ENCODE measurements at places on chromosomes 6 and 20.
A peak's percentile ranks its signal among the peaks of the same experiment; 100 is the strongest.

DNA sequence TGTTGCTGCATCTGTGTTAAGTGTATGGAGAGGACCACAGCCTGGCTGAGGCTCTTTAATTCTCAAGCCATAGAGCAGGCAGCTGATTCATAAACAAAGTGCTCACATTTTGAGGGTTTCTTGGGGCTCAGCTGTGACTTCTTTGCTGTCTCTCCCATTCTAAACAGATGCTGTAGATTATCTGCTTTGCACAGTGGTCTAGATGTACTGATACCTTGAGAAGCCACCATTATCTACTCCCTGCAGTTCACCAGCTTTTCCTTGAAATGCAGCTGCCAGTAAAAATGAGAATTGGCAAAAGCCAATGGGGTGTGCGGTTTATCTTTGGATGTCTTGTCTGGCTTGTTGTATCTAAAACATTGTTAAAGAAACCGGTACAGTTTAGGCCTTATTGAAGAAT lies 5.2 kb upstream of the CNR1 start:
- no peak for DNase-seq

DNA sequence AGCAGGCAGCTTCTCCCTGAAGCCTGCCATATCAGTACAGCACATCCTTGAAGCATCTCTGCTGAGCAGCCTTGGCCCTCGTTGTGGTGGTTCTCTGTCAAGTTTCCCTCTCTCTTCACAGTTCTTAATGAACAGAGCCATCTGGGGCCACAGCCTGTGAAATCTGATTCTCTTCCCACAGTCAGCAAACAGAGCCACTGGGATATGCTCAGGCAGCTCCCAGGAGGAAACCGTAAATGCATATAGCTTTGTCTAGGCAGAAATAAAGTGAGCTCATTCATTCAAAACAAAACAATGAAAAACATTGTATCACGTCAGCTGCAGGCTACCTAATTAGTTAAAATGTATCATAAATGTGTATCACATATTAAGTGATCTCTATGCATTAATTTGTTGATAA lies 80.3 kb downstream of the TBC1D7 start:
- DNase-seq, result no peak

DNA sequence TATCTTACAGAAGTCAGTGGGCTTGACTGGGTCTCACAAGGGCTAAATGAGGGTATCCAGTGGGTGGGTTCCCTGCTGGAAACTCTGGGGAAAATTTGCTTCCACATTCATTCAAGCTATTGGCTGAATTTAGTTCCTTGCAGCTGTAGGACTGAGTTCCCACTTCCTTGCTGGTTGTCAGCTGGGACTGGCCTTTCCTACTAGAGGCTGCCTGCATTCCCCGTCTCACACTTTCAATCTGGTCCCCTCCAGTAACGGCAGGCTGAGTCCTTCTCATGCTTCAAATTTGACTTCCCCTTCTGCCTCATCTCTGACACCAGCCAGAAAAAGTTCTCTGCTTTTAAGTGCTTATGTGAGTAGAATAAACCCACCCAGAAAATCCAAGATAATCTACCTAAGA lies 4.4 kb downstream of the CSNK2A1 start:
- no peak for DNase-seq

DNA sequence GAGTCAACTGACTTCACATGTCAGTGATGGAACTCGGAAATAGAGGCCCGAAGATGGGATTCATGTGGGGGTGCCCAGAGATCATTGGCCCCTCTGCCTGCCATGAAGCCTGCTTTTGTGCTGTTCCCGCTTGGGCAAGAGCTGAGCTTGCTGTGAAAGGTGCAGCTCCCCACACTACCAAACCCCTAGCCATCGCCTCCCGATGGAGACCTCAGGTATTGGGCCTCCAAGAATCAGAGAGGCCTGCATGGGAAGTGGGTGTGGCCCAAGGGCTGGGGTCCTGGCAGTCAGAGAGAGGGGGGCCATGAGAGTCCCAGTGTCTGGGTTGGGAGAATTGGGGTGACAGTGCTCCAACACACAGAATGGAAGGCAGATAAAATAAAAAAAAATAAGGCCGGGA lies 160.9 kb downstream of the SOD2 start:
- no peak for DNase-seq

DNA sequence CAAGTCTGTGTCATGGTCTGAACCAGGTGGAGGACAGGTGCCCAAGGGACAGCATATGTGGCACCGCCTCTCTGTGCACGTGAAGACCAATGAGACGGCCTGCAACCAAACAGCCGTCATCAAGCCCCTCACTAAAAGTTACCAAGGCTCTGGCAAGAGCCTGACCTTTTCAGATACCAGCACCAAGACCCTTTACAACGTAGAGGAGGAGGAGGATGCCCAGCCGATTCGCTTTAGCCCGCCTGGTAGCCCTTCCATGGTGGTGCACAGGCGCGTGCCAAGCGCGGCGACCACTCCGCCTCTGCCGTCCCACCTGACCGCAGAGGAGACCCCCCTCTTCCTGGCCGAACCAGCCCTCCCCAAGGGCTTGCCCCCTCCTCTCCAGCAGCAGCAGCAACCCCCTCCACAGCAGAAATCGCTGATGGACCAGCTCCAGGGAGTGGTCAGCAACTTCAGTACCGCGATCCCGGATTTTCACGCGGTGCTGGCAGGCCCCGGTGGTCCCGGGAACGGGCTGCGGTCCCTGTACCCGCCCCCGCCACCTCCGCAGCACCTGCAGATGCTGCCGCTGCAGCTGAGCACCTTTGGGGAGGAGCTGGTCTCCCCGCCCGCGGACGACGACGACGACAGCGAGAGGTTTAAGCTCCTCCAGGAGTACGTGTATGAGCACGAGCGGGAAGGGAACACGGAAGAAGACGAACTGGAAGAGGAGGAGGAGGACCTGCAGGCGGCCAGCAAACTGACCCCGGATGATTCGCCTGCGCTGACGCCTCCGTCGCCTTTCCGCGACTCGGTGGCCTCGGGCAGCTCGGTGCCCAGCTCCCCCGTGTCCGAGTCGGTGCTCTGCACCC lies 109.5 kb upstream of the RAB32 start:
- no peak for DNase-seq

DNA sequence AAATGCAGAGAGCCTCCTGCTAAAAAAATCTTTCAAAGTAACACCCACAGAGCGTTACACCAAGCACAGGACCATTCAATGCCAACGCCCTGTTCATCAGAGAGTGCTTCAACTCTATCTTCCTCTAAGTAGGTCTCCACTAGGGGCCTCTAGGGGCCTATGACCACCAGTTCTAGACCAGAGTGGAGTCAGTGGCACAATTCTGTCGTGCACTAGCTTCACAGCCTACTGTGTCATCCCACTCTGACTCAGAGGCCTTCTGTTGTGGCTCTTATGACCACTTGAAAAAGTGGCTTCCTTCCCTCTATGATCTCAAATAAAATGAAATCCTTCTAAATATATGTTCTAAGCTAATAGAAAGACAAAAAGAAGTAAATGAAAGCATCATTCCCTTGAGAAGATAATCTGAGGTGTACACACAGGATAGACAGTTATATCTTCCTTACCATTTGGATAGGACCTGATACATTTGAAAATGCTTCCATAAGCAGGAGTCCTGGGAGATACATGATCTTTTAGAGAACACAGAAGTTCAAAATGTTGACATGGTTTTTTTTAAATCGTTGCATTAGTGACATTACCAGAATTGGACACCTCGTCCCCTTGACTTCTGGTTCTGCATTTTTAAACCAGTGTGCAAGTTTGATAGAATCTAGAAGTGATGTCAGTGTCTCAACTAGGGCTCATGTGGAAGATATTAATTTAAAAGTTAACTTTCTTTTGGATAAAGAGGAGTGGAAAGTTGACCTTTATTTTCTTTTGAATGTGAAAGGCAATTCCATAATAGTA lies 151.9 kb downstream of the SH3BGRL2 start:
- DNase-seq, result no peak

GRCh38 chr6:106163446-106163965 lies 77.4 kb downstream of the PRDM1 start:
- peak; percentile 71 for DNase-seq

- DNase-seq, result no peak
These were observed 17.6 kb upstream of the CTAGE9 start for GRCh38 chr6:131728296-131728939.

DNA sequence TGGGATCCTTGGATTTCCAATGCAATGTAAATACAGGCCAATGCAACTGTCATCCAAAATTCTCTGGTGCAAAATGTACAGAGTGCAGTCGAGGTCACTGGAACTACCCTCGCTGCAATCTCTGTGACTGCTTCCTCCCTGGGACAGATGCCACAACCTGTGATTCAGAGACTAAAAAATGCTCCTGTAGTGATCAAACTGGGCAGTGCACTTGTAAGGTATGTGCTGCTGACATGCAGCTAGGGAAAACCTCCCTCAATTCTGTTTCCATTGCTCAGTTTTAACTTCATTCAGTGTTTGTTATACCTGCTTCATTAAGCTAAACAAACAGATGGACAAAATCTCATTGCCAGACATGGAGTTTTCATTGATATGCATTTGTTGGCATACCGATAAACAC lies 397.1 kb downstream of the ARHGAP18 start:
- DNase-seq, result no peak

GRCh38 chr20:3459881-3460307 lies 10.9 kb upstream of the ATRN start:
- no peak for DNase-seq

DNA sequence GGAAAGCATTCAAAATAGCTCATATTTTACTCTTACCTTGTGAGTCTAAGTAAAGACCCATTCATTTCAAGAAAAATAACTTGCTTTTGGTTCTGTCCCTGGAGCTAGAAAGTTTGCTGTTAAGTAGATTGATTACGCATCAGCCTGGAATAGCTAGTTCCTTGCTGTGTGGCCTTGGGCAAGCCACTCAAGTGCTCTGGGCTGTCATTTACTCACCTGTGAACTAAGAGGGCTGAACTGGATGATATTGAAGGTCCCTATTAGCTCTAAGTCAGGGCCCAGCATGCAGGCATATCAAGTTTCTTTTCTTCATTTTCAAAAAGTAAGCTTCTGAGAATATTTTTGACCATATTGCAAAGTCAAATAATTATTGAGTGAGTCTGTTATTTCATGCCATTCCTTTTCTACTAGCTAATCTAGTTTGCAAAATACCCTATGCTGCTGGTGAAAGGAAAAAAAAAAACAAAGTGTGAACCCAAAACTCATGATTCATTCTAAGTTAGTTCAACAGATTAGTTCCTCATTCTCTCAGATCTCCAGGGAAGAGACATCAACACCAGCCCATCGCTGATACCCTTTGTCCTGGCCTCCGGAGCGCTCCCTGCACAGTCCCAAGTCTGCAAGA lies 106.5 kb upstream of the GMDS start:
- no peak for DNase-seq

GRCh38 chr20:9092113-9092512 lies 23.2 kb downstream of the PLCB4 start:
- no peak for DNase-seq

DNA sequence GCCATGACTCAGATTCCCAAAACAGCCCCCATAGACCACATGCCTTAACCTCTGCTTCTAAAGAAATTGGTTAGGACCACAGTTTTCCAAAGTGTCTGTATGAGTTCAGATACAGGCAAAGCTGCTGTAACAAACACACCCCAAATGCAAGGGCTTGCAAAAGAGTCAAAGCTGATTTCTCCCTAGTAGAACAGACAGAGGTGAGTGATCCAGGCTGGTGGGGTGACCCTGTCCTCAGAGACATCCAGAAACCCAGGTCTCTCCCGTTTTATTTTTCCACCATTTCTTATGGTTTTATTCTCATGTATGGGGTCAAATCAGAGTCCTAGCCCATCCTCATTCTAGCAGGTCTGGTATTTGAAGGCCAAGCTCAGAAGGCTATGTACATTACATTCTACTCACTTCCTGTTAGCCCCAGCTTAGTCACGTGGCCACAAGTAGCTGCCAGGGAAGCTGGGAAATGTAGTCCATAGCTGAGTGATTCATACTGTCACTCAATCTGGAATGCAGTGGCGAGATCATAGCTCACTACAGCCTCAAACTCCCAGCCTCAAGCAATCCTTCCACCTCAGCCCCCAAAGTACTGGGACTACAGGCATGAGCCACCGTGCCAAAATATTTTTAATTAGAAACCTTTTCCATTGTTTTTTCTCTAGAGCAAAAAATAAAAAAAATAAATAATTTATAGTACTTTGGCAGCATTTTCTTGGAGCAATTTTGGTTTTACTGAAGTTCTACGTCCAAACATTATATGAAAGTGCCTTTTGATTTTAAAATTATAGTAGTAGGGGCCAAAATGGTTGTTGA lies 175.2 kb downstream of the ZMYND8 start:
- DNase-seq, result peak; percentile 50

DNA sequence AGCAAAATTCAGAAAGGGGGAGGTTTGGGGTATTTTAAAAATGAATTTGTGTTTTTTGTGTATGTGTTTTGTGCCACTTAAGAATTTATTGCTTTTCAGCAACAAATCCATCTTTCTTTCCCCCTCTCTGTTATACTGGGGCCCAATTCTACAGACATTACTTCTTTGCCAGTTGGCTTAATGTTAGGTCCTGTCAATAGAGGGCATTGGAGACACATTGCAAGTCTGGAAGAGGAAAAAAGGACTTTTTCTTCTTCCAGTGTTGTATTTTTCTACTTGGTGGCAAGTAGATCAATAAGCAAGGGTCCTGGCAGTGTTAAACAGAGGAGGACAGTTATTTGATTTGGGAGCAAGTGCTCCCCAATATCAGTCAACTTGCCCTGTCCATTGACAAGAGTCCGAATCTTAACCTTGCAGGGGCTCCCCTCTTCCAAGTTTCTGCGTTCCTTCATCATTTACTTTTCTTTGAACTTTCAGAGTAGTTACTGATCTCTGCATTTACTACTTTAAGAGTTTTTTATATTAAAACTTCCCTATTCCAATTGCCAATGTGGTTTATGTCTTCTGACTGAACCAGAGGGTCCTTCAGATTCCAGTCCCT lies 23.4 kb downstream of the SCML4 start:
- peak; percentile 20 for DNase-seq

- DNase-seq, result no peak
These were observed 148.3 kb upstream of the PROKR2 start for GRCh38 chr20:5464901-5465603.

GRCh38 chr6:117791012-117791411 lies 115.7 kb downstream of the NUS1 start:
- DNase-seq, result no peak

- DNase-seq, result peak; percentile 35
These were observed 47.4 kb downstream of the TRMT11 start for GRCh38 chr6:126033696-126034095.

- no peak for DNase-seq
These were observed 124.9 kb downstream of the GRM4 start for GRCh38 chr6:34020807-34021553.

DNA sequence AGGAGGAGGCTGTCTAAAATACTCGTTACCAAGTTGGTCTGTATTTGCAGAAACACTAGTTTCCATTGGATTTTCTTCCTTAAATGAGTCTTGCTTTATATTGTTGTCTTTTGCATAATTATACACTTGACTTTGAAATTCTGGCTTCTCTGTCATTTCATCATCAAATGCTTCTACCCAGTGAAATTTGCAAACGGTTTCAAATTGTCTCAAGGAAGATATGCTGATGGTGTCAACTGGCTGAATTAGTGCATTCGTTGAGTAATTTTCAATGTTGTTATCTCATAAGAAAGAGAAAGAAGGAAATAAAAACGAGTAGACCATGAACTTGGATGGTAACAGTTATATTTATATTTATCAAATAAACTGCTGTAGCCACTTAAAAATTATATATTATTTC lies 10.8 kb downstream of the CAGE1 start:
- no peak for DNase-seq
